WTC11 (cell line): ENCODE measurements at places on chromosomes 7 and 10. TPM values are rescaled to one million over a fixed set of nuclear protein-coding genes. Genes with fewer than 3 reads are reported as not detected.

DNA sequence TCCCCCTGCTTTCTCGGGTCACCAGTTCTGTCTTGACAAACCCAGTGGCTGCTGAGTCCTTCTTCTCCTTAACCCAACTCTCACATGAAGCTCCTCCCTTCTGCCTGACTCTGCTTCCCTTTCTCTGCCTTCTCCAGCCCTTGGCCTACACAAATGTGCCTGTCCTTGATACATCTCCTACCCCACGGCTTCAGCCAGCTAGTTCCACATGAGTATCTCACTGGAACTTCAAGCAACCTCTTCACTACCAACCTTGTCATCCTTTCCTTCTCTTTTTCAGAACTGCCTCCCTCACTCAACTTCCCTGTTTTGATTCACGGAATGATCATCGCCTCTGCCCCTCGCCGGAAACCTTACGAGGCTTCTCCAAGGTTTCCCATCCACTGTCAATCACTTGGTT, 55.9 kb downstream of the PDIA4 start:
- no peaks in the 10 kb centered on the region for H3K36me3 ChIP-seq
- peak overlapping the region; percentile 55 for H3K27ac ChIP-seq
- no peak overlapping the region for H3K4me3 ChIP-seq
- H3K4me1 ChIP-seq: peaks cover 20% of the 10 kb centered on the region
- DNase-seq: no peak
- H3K27me3 ChIP-seq: no peaks in the 10 kb centered on the region

DNA sequence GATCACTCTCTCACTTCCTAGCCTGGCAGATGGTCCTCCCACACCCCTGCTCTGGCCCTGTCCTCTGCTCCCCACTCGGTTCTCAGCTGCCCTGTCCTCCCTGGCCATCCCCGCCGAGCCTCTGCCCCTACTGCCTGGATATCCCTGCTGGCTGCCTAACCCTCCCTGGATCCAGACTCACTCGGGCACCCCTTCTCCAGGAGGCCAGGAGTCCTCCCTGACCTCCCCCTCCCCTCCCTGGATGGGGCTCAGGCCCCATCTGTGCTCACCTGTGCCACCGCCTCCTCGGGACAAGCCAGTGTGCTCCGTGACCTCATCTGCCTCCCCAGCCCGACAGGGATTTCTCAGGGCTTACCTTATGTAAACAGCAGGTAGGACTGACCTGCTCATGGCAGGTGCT, 406.1 kb downstream of the TCERG1L start:
- no peaks in the 10 kb centered on the region for H3K4me1 ChIP-seq
- DNase-seq: no peak
- no peak overlapping the region for H3K4me3 ChIP-seq

DNA sequence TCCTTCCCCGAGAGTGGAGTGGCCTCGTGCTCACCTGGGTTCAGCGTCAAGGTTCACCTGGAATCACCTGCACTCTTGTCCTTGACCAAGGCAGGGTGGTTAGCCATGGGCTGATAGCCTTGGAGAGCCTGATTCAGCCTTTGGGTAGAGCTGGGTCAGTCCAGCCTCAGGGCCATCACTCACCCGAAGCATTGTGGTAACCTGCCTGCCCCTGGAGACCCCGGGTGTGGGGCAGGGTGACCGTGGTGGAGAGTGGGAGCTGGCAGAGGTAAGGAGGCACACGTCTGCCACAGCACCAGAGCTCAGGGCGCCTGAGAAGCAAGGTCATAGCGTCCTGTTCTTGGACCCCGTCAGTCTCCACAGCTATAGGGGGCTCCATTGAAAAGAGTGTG, 27.8 kb upstream of the WDFY4 start:
- H3K4me1 ChIP-seq: peaks cover 20% of the 10 kb centered on the region
- H3K27me3 ChIP-seq: peaks cover 30% of the 10 kb centered on the region
- H3K4me3 ChIP-seq: peak overlapping the region; percentile 66
- no peak for DNase-seq
- no peaks in the 10 kb centered on the region for H3K36me3 ChIP-seq

- peaks cover 40% of the 10 kb centered on the region for H3K27me3 ChIP-seq
- peak; percentile 42 for DNase-seq
- H3K36me3 ChIP-seq: no peaks in the 10 kb centered on the region
- peaks cover 27% of the 10 kb centered on the region for H3K4me1 ChIP-seq
- no peak overlapping the region for H3K27ac ChIP-seq
These were observed 1.9 kb downstream of the HIPK2 start for GRCh38 chr7:139775829-139776266.

GRCh38 chr7:153951316-153951715, 100.9 kb upstream of the DPP6 start:
- DNase-seq: no peak
- peaks cover 86% of the 10 kb centered on the region for H3K36me3 ChIP-seq
- H3K27ac ChIP-seq: no peak overlapping the region

- H3K36me3 ChIP-seq: no peaks in the 10 kb centered on the region
- H3K27ac ChIP-seq: no peak overlapping the region
- H3K4me1 ChIP-seq: peaks cover 3% of the 10 kb centered on the region; the same call in 1 of the 2 replicates
- DNase-seq: no peak
These were observed 2.6 kb upstream of the TMEM130 start for GRCh38 chr7:98872328-98872924.

DNA sequence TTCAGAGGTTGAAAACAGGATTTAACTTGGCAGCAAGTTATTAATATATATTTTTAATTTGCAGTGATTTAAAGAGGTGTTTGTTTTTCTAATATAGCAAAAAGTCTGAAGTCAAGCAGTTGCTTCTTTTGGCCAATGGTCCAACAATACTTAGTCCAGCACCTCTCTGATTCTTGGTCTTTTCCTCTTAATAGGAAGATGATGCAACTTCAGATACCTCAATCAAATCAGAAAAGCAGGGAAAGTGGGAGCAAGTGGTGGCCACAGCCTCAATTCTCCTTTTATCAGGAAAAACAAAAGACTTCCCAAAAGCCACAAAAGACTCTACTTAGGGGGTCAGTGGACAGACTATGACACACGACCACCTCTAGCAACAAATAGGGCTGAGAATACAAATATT, 133.6 kb upstream of the LRGUK start:
- H3K4me3 ChIP-seq: no peak overlapping the region
- no peaks in the 10 kb centered on the region for H3K36me3 ChIP-seq
- no peak for DNase-seq
- H3K27ac ChIP-seq: no peak overlapping the region

DNA sequence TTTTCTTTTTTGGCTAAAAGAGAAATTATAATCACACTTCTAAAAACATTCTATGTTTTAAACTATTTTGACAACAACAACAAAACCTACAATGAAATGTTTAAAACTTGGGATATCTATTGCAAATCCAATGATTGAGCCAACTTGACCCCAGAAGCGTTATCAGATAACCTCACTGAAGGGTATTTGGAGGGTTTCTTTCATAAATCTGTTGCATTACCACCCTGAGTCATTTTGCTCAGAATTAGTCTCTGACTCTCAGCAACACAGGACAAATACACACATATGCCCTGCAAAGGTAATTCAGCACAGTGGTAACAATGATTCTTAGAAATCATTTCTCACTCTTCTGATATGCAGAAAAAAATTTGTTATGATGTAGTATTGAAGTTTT, 2.3 kb upstream of the COL1A2 start:
- no peak for DNase-seq
- H3K36me3 ChIP-seq: no peaks in the 10 kb centered on the region
- H3K4me1 ChIP-seq: peaks cover 43% of the 10 kb centered on the region
- peaks cover 7% of the 10 kb centered on the region for H3K27me3 ChIP-seq
- peak overlapping the region; percentile 50 for H3K4me3 ChIP-seq

DNA sequence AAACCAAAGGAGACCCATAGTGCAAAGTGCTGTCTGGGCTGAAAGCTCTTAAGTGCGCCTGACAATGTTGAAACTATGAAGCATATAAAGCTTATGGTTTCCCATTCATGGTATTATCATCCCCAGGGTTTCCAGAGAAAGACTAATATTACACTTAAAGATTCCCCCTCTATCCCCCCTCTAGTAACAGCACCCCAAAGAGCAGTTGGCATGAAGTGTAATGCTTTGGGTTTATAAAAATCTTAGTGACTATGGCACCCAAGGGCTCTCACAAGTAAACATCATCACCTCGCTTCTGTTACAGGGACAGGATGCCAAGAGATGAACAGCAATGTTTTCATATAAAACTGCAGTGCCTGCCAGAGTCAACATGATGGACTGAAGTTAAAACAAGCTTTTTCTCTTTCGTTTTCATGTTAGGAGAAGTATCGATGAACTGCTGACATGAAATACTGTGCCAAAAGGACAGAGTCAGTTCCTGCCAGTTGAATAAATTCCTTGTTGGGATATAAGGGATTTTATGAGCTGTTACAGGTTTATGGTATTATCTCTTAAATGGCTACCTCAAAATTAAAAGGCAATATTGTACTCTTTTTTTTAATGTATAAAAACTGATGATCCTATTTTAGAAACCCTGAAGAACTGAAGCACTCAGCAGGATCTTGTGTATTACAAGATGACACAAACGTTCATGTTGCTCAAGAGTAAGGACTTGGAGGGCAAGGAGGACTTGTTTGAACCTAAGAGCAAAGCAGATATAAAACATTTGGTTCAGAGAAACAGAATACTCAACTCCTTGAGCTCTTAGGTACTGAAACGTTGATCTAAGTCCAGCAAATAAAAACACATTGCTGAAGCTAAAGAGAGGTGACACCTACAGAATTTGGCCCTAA, 203.7 kb upstream of the IMMP2L start:
- no peak overlapping the region for H3K27ac ChIP-seq
- no peaks in the 10 kb centered on the region for H3K36me3 ChIP-seq
- DNase-seq: no peak
- H3K4me3 ChIP-seq: no peak overlapping the region

DNA sequence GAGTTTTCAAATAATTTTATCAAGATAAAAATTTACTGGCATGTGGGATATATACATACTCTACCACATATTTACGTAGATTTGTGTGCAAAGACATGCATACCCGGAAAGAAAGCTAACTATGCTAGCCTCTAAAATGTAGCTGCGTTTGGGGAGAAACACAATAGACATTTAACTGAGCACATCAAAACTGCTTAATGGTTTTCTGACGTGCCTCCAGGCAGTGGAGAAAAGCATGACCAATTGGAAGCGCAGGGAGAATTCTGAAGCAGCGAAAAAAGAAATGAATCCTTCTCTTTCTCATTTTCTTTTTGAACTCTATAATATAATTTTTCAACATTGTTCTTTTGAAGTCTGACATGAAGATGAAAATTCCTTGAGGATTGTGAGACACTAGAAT, 60.3 kb upstream of the LYZL1 start:
- no peaks in the 10 kb centered on the region; the same call in 1 of the 2 replicates for H3K36me3 ChIP-seq
- peaks cover 29% of the 10 kb centered on the region for H3K4me1 ChIP-seq
- peaks cover 2% of the 10 kb centered on the region; the same call in 1 of the 2 replicates for H3K27me3 ChIP-seq
- no peak overlapping the region for H3K4me3 ChIP-seq

GRCh38 chr7:101172005-101172853, 6.9 kb upstream of the VGF start:
- H3K27me3 ChIP-seq: peaks cover 100% of the 10 kb centered on the region
- H3K36me3 ChIP-seq: no peaks in the 10 kb centered on the region
- no peak overlapping the region for H3K27ac ChIP-seq
- peaks cover 57% of the 10 kb centered on the region for H3K4me1 ChIP-seq

DNA sequence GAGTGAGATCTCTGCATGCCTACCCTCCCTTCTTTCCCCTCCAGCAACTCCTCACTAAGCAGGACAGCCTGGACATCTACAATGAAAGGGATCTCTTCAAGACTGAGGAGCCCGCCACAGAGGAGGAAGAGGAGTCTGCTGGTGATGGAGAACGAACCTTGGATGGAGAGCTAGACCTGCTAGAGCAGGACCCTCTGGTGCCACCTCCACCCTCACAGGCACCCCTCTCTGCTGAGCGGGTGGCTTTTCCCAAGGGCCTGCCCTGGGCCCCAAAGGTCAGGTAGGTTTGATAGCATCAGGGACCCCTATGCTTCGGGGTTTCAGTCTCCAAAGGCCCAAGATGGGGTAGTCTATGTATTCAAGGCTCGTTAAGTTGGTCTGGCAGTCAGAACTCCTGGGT, 23.9 kb downstream of the STRIP2 start:
- no peak for DNase-seq
- H3K4me3 ChIP-seq: no peak overlapping the region
- H3K27me3 ChIP-seq: no peaks in the 10 kb centered on the region
- H3K36me3 ChIP-seq: peaks cover 10% of the 10 kb centered on the region; the same call in 1 of the 2 replicates
- H3K27ac ChIP-seq: no peak overlapping the region
- H3K4me1 ChIP-seq: no peaks in the 10 kb centered on the region

Gene CYP3A4
- total RNA-seq: 0.32 to 0.50 TPM (median 0.33 TPM) in 3 replicates

Gene FOXP2
- total RNA-seq: 0.14 to 0.39 TPM (median 0.17 TPM) in 3 replicates

Gene NRG3
- 7.0 to 8.4 TPM (median 7.3 TPM) in 3 replicates for total RNA-seq

Gene JAZF1
- total RNA-seq: 11.9 to 19.0 TPM (median 17.0 TPM) in 3 replicates

Gene CLRN3
- total RNA-seq: not detected in 3 replicates

Gene COBL
- total RNA-seq: 36.5 to 49.8 TPM (median 48.1 TPM) in 3 replicates

Gene ZNF804B
- 0.04 TPM in 1 of 3 replicates, not detected in the others for total RNA-seq
